ENCODE measurements at places on chromosomes 1 and 21.

DNA sequence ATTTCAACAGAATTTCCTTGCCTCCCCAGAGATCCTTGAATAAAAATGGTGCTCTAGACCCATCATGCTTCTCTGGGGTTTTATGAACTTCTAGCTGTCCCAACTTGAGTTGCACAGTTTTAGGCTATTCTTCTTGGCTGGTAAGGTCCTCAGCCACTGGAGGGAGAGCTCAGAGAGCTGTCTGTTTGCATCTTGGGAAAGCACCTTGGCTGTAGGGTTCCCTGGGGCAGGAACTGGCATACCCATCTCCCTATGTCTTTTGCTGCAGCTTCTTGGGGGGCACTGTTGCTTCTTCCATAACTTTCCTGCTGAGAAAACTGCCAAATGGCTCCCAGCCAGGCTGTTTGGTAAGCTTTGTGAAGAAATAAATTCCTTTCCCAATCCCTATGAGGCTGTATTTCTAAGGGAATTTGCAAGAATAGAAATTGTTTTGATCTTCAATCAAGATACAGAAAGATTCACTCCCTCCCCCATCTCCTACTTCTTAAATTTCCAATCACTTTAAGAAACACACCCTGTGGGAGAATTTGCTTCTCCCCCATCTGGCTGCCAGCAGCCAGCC, 8.2 kb upstream of the FMOD start:
- DNase-seq, result no peak

GRCh38 chr1:198679535-198680173, 40.8 kb downstream of the PTPRC start:
- no peak for DNase-seq

GRCh38 chr1:11334261-11334804, 61.3 kb downstream of the UBIAD1 start:
- no peak for DNase-seq

GRCh38 chr1:233723387-233723786, 109.5 kb downstream of the KCNK1 start:
- no peak for DNase-seq

GRCh38 chr1:56505792-56506743, 73.3 kb downstream of the PLPP3 start:
- no peak for DNase-seq

- no peak for DNase-seq
Observed at GRCh38 chr1:197967066-197967465, 49.9 kb downstream of the LHX9 start.

- no peak for DNase-seq
Observed at GRCh38 chr1:31980835-31981455, 32.7 kb upstream of the KHDRBS1 start.

GRCh38 chr1:38476111-38476849, 383.3 kb downstream of the RRAGC start:
- DNase-seq, result no peak

- peak; percentile 76 for DNase-seq
Observed at GRCh38 chr1:44636688-44637598, 37.3 kb downstream of the TMEM53 start.

- DNase-seq, result no peak
Observed at GRCh38 chr1:161510477-161510876, 5.2 kb downstream of the FCGR2A start.

GRCh38 chr1:20666804-20667203, 5.6 kb upstream of the DDOST start:
- DNase-seq, result no peak

DNA sequence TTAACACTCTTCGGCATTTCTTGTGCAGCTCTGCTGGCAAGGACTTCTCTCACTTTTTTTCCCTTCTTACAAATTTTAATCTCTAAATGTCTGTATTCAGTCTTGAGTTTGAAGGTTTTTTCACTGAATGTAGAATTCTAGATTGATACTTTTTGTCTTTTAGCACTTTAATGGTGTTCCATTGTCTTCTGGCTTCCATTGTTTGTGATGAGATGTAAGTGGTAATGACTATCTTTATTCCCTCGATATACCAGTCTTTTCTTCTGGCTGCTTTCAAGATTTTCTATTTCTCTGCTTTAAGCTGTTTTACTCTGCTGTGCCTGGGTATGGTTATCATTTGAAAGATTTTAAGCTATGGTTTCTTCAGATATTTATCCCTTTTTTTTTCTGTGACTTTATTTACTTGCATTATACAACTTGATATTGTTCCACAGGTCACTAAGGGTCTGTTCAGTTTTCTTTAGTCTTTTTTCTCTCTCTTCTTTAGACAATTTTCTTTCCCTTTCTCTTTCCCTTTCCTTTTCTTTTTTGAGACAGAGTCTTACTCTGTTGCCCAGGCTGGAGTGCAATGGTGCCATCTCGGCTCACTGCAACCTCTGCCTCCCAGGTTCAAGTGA, 35.8 kb downstream of the DYRK1A start:
- DNase-seq, result no peak

- DNase-seq, result no peak
Observed at GRCh38 chr1:173356191-173356762, 120.9 kb upstream of the PRDX6 start.

DNA sequence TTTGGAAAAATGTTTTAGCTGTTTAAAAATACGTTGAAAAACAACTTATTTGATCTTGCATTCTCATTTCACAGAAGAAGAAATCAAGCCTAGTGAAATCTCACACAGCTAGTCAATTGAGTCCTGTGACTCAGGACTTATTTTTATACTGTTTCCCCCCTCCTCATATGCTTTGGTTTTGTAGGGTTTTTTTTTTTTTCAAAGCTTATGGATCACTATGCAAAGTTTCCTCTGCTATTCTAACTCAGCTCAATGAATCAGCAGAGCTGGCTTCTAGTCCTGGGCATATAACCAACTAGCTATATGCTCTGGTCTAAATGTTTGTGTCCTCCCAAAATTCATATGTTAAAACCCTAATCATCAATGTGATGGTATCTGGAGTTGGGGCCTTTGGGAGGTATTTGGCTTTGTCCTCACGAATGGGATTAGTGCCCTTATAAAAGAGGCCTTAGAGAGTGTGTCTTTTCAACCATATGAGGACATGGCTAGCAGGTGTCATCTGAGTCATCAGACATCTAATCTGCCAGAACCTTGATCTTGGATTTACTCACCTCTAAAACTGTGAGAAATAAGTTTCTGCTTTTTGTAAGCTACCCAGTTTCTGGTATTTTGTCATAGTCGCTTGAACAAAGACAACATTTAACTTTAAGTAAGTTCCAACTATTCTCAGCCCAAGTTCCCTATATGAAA, 317.2 kb upstream of the C1orf87 start:
- DNase-seq, result no peak

DNA sequence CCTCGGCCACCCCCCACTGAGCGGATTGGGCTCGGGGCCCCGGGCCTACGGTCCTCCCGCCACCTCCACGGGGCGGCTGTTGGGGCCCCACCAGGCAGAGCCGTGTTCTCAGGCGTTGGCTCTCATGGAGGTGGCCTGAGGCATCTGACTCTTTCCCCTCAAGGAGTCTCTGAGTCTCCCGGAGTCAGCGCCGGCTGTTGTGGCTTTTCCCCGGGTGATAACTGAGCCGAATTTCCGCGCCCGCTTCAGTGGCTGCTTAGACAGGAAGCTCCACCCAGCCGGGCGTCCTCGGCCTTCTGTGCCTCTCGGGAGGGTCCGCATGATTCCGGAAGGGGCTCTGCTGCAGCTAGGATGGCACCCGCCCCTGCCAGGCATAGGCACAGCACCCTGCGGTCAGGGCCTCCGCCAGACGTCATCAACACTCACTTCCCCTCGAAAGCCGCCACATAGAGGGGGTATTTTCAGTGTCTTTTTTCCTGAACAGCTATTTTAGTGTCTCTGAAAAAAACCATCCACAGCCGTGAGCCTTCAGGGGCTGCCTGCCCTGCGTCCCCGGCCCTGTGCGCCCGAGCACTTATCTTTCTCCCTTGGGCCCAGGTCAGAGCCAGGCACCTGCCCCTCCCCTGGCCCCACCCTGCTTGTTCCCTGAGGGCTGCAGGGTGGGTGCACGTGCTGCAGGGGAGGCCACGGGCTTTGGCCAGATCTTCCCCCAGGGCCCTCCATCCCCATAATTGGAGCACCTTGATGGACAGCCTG, 72.9 kb downstream of the SKI start:
- no peak for DNase-seq

DNA sequence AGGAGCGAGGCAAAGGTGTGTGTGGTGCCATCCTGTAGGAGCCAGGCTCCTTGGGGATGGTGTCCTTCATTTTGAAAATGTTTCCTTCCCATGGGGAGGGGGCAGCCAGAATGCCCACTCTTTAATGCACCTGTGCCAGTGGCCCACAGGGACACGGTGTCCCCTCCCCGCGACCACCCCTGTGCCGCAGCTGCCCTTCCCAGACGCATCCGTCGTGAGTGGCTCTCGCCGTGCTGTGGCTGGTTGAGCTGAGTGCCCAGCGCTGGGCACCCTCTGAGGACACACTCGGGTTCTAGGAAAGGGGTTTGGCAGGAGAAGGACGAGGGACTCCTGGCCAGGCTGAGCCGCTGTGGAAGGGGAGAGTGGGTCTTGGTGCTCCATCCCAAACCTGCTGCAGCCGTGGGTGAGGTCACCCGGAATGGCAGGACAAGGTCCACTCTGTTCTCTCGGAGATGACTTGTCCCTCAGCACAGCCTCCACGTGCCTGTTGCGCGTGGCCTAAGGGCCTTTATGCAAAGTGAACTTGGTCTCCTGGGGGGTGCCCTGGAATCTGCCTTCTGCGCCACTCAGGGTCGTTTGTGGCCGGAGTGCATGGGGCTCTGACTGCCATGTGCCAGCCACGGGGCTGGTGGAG, 74.3 kb downstream of the SKI start:
- no peak for DNase-seq

DNA sequence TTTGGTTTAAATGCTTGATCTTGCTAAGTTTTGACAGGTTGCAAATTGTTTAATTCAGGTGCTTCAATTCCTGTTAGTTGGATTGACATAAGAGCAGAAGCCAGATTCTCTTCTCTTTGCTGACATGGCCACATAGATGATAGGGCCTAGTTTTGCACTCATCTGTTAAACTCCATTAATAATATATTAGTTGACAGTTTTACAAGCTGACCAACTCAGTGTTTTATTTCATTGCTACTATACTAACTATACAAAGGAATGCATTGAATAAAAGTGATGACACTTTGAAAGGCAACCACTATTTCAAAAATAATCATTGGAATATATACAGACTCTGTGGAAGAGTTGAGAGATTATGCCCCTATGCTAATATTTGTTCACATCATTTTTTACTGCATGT, 255.6 kb upstream of the DPYD start:
- DNase-seq, result no peak

GRCh38 chr1:153763365-153764225, 11.6 kb upstream of the SLC27A3 start:
- no peak for DNase-seq

DNA sequence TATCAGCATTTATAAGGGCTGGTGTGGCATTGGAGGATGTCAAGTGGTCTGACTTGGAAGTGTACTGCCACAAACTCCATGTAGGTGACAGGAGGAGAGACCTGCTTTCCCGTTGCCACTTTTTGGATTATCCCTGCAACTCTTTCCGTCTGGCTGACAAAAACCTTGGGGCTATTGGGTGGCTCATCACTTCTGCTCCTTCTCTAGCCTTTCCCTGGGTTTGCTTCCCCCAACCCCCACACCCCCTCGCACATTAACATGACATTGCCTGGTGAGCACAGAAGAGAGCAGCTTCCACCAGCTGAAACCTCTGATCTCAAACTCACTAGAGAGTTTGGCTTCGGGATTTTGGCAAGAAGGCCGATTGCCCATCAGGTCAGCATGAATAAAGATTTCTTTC, 39.2 kb downstream of the PROX1 start:
- DNase-seq, result no peak

DNA sequence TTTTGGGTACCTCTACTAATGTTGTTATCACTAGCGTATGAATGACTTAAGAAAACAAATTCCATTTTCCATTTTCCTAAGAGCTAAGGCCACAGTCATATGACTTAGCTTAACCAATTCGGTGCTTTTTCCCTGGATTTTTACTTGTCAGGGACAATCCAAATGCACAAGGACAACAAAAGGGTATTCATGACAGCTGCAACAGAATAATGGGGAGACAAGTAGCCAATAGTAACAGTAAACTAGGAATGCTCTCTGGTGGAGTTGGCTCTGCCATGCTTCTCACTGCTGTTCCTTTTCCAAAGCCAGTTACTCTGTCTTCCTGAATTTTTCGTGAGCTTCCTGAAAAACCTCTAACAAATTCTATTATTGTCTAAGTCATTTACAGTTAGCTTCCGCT, 52.9 kb downstream of the LRRIQ3 start:
- no peak for DNase-seq

DNA sequence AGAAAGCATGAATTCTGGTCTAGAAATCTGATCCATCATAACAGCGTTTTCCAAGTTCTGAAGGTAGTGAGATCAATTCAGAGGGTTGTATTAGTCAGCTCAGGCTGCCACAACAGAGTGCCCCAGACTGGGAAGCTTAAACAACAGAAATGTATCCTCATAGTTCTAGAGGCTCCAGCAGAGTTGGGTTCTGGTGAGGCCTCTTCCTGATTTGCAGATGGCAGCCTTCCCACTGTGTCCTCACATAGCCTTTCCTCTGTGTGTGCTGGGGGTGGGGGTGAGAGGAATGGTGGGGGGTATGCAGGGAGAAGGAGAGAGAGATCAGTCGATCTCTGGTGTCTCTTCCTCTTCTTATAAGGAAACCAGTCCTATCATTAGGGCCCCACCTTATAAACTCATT, 15.1 kb downstream of the ZBTB8B start:
- no peak for DNase-seq

DNA sequence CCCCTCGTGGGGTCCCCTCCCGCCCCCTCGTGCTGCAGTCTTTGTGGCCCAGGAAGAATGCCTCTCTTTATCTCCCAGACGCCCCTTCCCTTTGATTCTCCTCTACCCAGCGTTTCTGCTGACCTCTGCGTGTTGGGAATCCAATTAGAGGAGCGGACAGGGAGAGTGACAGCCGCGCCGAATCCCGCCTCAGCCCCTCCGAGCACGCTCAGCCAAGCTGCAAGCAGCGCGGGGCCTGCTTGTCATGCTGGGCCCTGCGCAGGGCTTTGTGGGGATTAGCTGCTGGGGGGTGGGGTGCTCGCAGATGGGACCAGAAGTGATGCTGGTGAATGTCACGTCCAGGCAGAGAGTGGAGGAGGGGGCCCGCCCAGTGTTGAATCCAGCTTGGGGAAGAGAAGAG, 91.1 kb downstream of the EPHB2 start:
- DNase-seq, result peak; percentile 69

DNA sequence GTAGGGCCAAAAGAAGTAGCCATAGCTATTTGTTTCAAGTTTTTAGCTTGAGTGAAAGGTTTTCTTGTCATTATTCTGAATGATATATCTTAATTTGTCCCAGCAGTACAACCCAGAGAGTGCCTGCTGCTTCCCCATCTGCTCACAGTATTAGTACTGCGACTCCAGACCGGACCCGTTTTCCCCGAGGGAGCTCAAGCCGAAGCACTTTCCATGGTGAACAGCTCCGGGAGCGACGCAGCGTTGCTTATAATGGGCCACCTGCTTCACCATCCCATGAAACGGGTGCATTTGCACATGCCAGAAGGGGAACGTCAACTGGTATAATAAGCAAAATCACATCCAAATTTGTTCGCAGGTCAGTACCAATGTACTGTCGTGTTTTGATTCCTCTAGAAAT, 37.2 kb upstream of the C1orf115 start:
- DNase-seq, result peak; percentile 87

- no peak for DNase-seq
Observed at GRCh38 chr1:116356673-116357072, 16.4 kb upstream of the ATP1A1 start.
